Endothelial cell of umbilical vein (primary cell): ENCODE measurements at places on chromosomes 5 and 9.

GRCh38 chr5:159616952-159617351 is 286.7 kb upstream of the IL12B start:
- no peak for DNase-seq
- H3K4me3 ChIP-seq = no peak overlapping the region
- no peak overlapping the region for H3K27ac ChIP-seq
- no peaks in the 10 kb centered on the region for H3K4me1 ChIP-seq
- H3K36me3 ChIP-seq = no peaks in the 10 kb centered on the region

- no peaks in the 10 kb centered on the region for H3K27me3 ChIP-seq
- no peak overlapping the region for H3K4me3 ChIP-seq
- H3K4me1 ChIP-seq = peaks cover 18% of the 10 kb centered on the region
- H3K27ac ChIP-seq = no peak overlapping the region
- no peaks in the 10 kb centered on the region for H3K36me3 ChIP-seq
- DNase-seq = peak; percentile 25
Observed at GRCh38 chr5:141822144-141822543, 56.1 kb downstream of the PCDH1 start.

DNA sequence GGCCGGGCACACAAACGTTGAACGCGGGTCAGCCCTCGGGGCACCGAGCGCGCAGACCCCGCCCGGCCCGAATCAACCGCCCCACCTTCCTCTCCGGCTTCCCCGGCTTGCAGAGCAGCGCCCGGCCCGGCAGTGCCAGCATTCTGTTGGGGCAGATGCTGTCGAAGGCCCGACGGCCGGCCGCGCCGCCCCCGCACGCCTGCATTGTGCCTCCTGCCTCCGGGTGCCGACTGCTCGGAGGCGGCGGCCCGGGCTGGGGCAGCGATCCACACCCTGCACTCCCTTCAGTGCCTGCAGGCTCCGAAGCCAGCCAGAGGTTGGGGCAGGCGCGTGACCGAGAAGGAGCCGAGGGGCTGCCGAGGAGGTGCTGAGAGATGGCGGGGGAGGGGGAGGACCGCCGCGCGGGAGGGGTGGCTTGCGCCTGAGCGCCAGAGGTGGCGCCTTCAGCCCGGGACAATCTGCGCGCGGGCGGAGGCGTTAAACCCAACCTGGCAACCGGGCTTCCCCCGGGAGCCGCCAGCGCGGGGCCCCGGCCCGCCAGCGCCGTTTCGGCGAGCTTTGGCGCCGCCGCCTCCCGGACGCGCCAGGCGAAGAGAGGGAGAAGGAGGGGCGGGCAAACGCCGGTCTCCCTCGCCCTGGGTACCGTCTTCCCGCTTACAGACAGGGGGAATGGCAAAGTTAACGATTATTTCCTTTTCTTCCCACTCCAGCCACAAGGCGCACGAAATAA is at the start of gene MCIDAS:
MCIDAS (minus strand) TSS at position 382 of the 730 bp plus-strand sequence; CDS start at position 205, 177 bp downstream.
- H3K36me3 ChIP-seq = no peaks in the 10 kb centered on the region
- no peak within 1 kb of the TSS for H3K27ac ChIP-seq
- peak within 1 kb of the TSS; percentile 35 for H3K4me3 ChIP-seq
- DNase-seq = peak; percentile 56

DNA sequence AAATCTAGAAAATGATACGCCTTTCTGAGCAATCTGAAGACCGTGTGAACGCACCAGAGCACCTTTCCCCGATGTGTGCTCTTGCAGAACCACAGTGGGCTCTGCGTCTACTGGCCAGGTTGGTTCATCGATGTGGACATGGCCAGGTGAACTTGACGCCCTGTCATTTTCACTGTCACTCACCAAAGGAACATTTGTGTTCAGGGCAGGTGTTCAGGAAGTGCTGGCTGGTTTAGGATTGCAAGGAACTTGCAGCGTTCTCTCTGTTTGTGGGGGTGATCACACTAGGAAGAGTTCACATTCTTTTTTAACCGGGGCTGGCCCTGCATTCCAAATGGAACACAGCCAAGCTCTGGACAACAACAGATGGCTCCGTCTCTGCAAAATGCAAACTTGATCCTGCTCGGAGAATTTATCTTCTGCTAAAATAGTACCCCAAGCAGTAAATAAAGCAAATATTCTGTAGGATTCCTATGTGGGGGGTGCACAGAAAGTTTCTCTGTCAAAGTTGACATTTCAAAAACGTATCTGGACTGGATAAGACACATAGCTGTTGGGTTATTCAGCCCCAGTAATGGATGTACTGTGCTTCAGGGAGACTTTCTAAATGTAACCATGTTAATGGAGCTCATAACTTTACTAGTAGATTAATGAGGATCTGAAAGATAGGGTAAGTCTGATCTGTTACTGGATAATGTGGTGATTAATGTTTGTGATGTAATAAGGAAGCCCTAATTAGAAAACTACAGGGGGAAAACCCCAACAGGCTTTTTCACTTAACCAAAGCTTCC is 45.7 kb upstream of the FANCC start:
- no peak overlapping the region for H3K27ac ChIP-seq
- no peaks in the 10 kb centered on the region for H3K4me1 ChIP-seq
- H3K36me3 ChIP-seq = no peaks in the 10 kb centered on the region
- DNase-seq = no peak
- no peak overlapping the region for H3K4me3 ChIP-seq

DNA sequence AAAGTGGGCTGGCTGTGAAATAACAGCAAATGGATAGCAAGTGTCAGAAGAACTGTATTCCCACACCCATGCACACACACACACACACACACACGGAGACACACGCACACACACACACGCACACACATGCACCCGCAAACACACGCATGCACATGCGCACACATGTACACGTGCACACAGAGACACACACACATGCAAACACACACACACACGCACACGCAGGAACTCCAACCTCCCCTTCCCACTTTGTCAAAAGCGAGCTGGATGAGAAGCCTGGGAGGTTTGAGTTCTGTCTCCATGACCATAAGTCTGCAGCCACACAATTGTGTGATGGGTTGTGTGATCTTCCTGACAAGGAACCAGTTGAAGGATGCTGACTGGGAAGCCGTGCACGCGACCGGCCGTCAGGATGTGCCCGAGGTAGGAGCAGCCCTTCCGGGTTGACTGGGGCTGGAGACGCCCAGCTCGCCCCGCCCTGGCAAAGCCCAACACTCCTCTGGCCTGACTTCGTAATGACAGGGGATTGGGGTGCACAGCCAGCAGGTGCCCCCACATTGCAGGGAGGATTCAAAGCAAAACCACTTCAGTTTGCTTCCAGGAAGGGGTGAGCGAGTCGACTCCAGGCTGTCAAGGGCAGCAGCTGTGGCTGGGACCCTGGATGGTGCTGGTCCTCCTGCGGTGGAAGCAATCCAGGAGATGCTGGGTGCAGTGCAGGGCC is 29.3 kb upstream of the NKD2 start:
- DNase-seq = no peak
- peaks cover 1% of the 10 kb centered on the region for H3K27me3 ChIP-seq
- no peak overlapping the region for H3K4me3 ChIP-seq
- H3K36me3 ChIP-seq = no peaks in the 10 kb centered on the region
- no peak overlapping the region for H3K27ac ChIP-seq

DNA sequence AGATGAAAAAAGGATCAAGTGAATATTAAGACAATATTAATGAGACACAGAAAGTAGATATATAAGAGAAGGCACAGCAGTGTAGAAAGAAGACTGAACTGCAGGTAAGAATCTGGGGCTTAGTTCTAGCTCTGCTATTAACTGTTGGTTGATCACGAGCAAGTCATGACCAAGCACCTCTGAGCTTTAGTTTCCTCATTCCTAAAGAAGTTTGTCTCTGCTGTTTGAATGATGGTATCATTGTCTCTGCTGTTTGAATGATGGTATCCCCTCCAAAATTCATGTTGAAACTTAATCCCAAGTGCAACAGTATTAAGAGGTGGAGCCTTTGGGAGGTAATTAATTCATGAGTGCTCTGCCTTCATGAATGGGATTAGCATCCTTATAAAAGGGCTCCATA is 2.5 kb upstream of the NME5 start:
- DNase-seq = no peak
- no peak overlapping the region for H3K27ac ChIP-seq
- H3K36me3 ChIP-seq = no peaks in the 10 kb centered on the region
- no peak overlapping the region for H3K4me3 ChIP-seq
- H3K4me1 ChIP-seq = peaks cover 5% of the 10 kb centered on the region
- H3K27me3 ChIP-seq = no peaks in the 10 kb centered on the region

- DNase-seq = no peak
- H3K4me1 ChIP-seq = peaks cover 27% of the 10 kb centered on the region
- H3K27ac ChIP-seq = no peak overlapping the region
- H3K36me3 ChIP-seq = peaks cover 3% of the 10 kb centered on the region
- H3K27me3 ChIP-seq = no peaks in the 10 kb centered on the region
- H3K4me3 ChIP-seq = no peak overlapping the region
Observed at GRCh38 chr5:159181152-159181551, 28.2 kb downstream of the RNF145 start.

- peak overlapping the region; percentile 54 for H3K4me3 ChIP-seq
- no peaks in the 10 kb centered on the region for H3K36me3 ChIP-seq
- H3K27me3 ChIP-seq = peaks cover 24% of the 10 kb centered on the region
- no peak overlapping the region for H3K27ac ChIP-seq
- no peaks in the 10 kb centered on the region for H3K4me1 ChIP-seq
Observed at GRCh38 chr9:129436751-129437625, 183.9 kb downstream of the C9orf50 start.

- no peaks in the 10 kb centered on the region for H3K27me3 ChIP-seq
- peak overlapping the region; percentile 69 for H3K4me3 ChIP-seq
- H3K36me3 ChIP-seq = no peaks in the 10 kb centered on the region
- no peak for DNase-seq
- H3K4me1 ChIP-seq = peaks cover 14% of the 10 kb centered on the region
Observed at GRCh38 chr9:4792054-4792571, 631 bp upstream of the RCL1 start.

GRCh38 chr9:97806721-97807120 is 46.3 kb upstream of the FOXE1 start:
- H3K27me3 ChIP-seq = peaks cover 18% of the 10 kb centered on the region
- DNase-seq = no peak
- H3K4me3 ChIP-seq = no peak overlapping the region
- peaks cover 15% of the 10 kb centered on the region for H3K4me1 ChIP-seq

GRCh38 chr9:78598120-78598519 is 301.2 kb downstream of the PSAT1 start:
- no peaks in the 10 kb centered on the region for H3K36me3 ChIP-seq
- no peak overlapping the region for H3K27ac ChIP-seq
- DNase-seq = no peak
- no peak overlapping the region for H3K4me3 ChIP-seq

DNA sequence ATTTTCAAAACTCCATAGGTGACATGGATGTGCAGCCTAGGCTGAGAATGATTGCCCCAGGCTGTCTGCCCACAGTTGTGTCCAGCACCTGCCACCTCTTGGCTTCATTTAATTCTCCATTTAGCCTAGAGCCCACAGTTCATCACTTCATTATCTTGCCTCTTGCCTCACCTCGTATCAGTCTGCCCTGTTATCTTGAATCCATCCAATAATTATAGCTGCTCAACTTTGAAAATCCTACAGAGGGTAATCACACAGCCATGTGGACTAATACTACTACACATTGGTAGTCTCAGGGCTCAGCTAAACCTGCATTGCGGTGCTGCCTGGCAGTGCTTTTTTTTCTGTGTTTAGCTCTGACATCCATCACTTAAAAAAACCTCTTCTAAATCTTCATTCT is 7.4 kb downstream of the UGCG start:
- H3K27me3 ChIP-seq = no peaks in the 10 kb centered on the region
- peaks cover 28% of the 10 kb centered on the region for H3K4me1 ChIP-seq
- no peak overlapping the region for H3K27ac ChIP-seq
- peaks cover 2% of the 10 kb centered on the region for H3K36me3 ChIP-seq

- H3K36me3 ChIP-seq = no peaks in the 10 kb centered on the region
- peak; percentile 1 for DNase-seq
- no peaks in the 10 kb centered on the region for H3K4me1 ChIP-seq
- H3K4me3 ChIP-seq = no peak overlapping the region
- no peaks in the 10 kb centered on the region for H3K27me3 ChIP-seq
Observed at GRCh38 chr5:123155446-123155960, 66.5 kb downstream of the PRDM6 start.

GRCh38 chr5:73981704-73982103 is 355.7 kb downstream of the ARHGEF28 start:
- no peak overlapping the region for H3K27ac ChIP-seq
- no peak for DNase-seq
- H3K36me3 ChIP-seq = no peaks in the 10 kb centered on the region
- H3K4me3 ChIP-seq = no peak overlapping the region

- H3K27ac ChIP-seq = no peak overlapping the region
- no peaks in the 10 kb centered on the region for H3K27me3 ChIP-seq
- no peaks in the 10 kb centered on the region for H3K4me1 ChIP-seq
- H3K36me3 ChIP-seq = no peaks in the 10 kb centered on the region
- no peak overlapping the region for H3K4me3 ChIP-seq
Observed at GRCh38 chr9:72592502-72593403, 71.3 kb downstream of the TMC1 start.

- no peak for DNase-seq
- no peaks in the 10 kb centered on the region for H3K36me3 ChIP-seq
- no peak overlapping the region for H3K4me3 ChIP-seq
- no peak overlapping the region for H3K27ac ChIP-seq
- H3K4me1 ChIP-seq = peaks cover 41% of the 10 kb centered on the region
Observed at GRCh38 chr5:176540476-176540899, 3.3 kb upstream of the RNF44 start.

- DNase-seq = no peak
- H3K27ac ChIP-seq = no peak overlapping the region
- no peak overlapping the region for H3K4me3 ChIP-seq
Observed at GRCh38 chr9:79911724-79912123, 340.0 kb downstream of the TLE4 start.

GRCh38 chr5:31442058-31442745 is 89.7 kb downstream of the DROSHA start:
- no peak overlapping the region for H3K4me3 ChIP-seq
- no peaks in the 10 kb centered on the region for H3K4me1 ChIP-seq
- no peak overlapping the region for H3K27ac ChIP-seq
- H3K27me3 ChIP-seq = no peaks in the 10 kb centered on the region

GRCh38 chr9:13810510-13810909 is 503.4 kb downstream of the NFIB start:
- no peak for DNase-seq
- H3K4me1 ChIP-seq = no peaks in the 10 kb centered on the region
- no peak overlapping the region for H3K27ac ChIP-seq
- no peaks in the 10 kb centered on the region for H3K36me3 ChIP-seq
- H3K4me3 ChIP-seq = no peak overlapping the region

- peak; percentile 59 for DNase-seq
- peaks cover 5% of the 10 kb centered on the region for H3K36me3 ChIP-seq
- no peak overlapping the region for H3K4me3 ChIP-seq
- H3K4me1 ChIP-seq = peaks cover 17% of the 10 kb centered on the region
Observed at GRCh38 chr9:92100237-92100911, 14.8 kb downstream of the SPTLC1 start.

DNA sequence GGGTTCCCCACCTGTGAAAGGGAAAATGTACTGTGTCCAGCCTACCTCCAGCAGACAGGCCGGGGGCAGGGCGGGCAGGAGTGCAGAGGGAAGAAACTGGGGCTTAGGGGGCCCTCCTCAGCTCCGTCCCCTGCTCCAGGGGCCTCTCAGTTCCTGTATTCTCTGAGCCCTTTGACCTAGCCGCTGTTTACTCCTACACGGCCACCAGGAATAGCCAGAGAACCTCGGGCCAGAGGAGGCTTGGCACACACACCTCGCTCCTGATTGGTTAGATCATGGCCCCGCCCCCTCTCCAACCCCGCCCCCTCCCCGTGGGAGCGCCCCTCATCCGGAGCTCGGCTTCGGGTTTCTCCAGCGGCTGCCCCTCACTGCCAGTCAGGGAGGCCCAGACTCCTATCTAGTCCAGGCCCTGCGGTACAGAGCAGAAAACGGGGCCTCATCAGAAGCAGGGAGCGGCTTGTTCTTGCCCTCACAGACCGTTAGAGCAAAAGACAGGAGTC is 2.2 kb downstream of the ST6GALNAC6 start:
- H3K4me1 ChIP-seq = peaks cover 11% of the 10 kb centered on the region
- no peaks in the 10 kb centered on the region for H3K27me3 ChIP-seq
- peaks cover 34% of the 10 kb centered on the region for H3K36me3 ChIP-seq
- no peak overlapping the region for H3K27ac ChIP-seq
- H3K4me3 ChIP-seq = no peak overlapping the region

GRCh38 chr5:53893626-53894025 is 333.2 kb downstream of the NDUFS4 start:
- H3K27me3 ChIP-seq = no peaks in the 10 kb centered on the region
- no peaks in the 10 kb centered on the region for H3K36me3 ChIP-seq
